ENCODE measurements at places on chromosomes 5 and 9.

- peak; percentile 88 for DNase-seq
These were observed at the start of gene UIMC1 for GRCh38 chr5:177006265-177006972. TSS of gene UIMC1 (minus strand) at chr5:177006779. CDS start at chr5:176982615, 24,164 bp downstream.

DNA sequence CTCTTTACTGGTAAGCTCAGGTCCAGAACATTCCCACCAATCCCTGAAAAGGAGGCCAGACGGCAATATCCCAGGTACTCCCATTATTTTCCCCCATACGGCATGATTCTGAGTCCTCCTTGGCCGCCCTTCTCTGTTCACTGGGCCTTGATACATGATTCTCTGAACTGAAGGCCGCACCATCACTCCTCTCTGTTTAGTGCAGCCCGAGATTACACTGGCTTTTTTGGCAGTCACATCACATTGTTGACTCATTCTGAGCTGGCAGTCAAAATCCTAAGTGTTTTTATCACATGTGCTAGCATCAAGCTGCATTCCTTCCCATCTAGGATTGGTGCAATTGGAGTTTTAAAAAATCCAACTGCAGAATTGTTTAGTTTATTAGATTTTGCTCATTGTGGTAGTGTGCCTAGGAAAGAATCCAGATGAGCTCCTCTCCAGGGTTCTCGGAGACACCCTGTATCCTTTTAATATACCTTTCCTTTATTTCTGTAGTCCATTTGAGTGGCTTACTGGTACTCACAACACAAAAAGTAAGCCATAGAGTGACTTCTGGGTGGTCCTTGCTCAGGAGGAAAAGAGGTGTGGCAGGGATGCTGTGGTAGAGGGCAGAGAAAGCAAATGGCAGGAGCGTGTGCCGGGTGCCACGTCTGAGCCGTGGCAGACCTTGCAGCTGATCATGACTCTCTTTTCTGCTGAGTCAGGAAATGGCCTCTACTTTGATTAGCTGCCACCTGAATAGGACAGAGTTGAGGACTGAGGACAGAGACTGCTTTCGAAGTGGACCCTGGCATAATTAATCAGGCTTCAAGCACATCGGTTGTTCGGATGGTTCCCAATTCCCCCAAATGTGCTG, 121.1 kb upstream of the IL12B start:
- no peak for DNase-seq

GRCh38 chr5:140329739-140330481, 16.5 kb downstream of the HBEGF start:
- DNase-seq, result no peak

GRCh38 chr9:89375191-89375760, 57.0 kb downstream of the SECISBP2 start:
- no peak for DNase-seq

- no peak for DNase-seq
These were observed 675.8 kb downstream of the CETN3 start for GRCh38 chr5:89733772-89734171.

DNA sequence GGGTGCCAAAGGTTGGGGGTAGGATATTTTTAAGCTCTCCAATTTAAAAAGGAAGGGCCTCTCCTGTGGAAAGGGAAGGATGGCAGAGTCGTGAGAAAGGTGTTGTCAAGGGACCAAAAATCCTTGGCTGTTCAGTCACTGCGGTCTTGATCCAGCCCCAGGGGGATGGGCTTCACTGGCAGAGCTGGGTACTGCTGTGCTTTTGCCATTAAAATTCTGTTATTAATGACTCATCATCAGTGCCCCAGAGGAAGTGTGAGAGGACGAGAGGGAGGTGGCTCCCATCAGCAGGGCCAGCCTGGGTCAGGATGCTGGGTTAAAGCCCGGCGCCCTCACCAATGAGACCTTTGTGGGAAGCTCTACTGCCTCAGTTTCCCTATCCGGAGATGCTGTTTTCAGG, 16.7 kb downstream of the PCDH12 start:
- no peak for DNase-seq

DNA sequence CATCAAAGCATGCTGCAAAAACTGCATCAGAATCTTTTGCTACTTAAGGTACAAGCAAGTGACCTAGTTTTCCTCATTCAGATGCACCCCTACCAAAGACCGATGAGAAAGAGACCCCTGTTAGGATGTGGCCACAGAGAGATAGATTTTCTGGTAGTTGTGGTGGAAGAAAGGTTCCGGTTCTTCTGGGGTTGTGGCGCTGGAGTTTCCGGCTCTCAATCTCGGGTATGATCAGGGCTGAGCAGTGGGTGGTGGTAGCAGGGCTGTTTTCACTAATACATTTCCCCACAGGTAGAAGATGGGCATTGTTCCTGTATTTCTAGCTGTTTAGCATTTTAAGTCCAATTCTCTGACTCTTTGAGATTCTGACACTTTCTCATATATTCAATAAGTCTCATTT, 58.4 kb downstream of the PCSK1 start:
- DNase-seq, result no peak

DNA sequence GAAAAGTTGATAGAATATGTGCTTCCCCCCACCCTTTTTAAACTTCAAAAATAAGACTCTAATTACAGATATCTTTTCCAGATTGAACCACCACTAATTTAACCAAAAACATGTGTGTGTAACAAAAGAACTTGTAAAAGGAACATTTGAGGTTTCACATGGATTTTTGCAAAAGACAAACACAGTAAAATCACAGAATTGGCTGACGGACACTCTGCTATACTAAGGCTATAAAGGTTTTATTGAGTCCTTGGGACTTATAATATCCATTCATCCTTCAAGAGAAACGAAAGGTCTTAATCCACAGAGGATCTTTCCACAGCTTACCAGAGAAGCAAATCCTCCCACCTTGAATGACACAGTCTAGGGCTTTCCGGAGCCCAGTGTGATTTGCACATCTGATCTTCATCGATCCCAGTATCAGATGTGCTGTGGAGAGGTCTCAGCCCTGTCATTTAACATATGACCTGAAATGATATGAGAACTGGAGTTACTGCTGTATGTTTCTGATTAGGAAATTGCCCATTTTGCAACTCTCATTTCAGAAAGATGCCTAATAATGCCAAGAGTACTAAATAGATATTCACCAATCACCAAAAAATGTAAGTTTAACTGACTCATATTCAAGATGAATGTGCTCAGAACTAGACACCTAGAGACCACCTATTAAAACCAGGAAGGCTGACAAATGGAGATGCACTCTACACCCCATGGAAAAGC, 256.5 kb upstream of the FBXL7 start:
- DNase-seq, result no peak

GRCh38 chr5:102958481-102959011, 161.4 kb downstream of the GIN1 start:
- no peak for DNase-seq

DNA sequence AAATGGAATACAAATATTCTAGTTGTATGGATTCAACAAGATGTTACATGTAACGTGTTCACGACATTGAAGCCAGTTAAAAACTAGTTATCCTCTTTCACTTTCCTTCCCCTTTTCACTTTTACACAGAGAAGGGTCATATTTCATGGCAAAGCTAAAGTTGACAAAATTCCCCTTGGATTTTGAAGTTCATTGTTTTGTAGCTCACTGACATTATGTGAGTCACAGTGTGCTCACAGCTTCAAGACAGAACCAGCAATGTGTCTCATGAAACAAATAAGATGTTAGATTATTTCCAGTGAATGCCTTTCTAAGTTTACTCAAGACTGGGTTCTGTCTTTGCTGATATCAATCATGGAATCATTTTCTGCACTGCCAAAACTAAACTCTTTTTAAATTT, 535.5 kb upstream of the GRIN3A start:
- DNase-seq, result no peak

GRCh38 chr5:154850255-154851062, at the start of gene FAXDC2:
TSS of gene FAXDC2 (minus strand) at chr5:154850603. CDS start at chr5:154838178, 12,425 bp downstream.
- no peak for DNase-seq

- no peak for DNase-seq
These were observed 338.2 kb downstream of the NPR3 start for GRCh38 chr5:33049298-33049697.

DNA sequence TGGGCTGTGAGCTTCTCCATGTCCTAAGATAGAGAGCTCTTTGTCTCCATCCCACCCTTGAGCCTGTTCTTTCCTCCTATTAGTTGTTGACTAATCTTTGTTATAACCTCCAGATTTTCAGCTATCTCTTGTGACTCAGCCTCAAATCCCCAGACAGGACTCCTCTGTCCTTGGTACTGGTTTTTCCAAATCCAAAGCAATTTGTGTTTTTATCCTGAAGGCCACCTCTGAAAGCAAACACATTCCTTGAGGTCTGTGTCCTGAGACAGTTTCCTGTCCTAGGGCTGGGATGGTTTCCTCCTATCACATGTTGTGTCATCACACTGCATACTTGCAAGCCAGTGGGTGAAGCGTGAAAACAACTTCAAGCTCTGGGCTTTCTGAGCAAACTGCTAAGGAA, 8.5 kb downstream of the TNC start:
- DNase-seq, result no peak

DNA sequence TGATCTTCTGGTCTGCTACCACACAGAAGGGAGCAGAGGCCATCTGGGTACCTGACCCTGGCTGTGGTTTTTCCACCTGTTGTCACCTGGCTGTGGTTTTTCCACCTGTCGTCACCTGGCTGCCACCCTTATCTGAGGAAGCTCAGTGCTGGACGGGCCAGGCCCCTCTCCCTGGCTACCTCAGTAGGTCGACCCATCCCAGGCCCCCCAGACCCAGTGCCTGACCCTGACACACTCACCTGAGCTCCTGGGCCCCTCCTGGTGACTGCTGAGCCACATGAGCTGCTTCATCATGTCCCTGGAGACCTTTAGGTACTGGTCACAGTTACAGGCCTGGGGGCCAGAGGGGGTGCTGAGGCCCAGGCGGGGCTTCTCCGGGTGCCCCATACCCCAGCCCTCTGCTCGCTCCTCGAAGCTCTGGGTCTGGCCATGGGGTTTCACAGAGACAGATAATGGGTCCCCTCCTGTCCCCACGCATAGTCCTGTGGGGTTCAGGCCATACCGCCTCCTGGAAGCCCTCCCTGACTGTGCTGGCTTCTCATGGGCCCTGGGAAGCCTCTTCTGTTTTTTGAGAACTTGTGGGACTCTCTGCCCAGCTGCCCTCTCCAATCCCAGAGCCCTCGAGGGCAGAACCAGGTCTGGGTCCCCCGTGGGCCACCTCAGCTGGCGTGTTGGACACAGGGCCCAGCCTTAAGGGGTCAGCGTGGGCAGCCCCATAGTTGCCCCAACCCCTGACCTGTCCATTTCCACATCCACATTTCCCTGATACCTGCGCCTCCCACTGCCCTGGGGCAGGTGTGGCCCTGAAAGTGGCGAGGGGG, 7.5 kb upstream of the NRARP start:
- DNase-seq, result no peak

- no peak for DNase-seq
These were observed 75.2 kb downstream of the GOLPH3 start for GRCh38 chr5:32098890-32099310.

- no peak for DNase-seq
These were observed 14.6 kb downstream of the ARL15 start for GRCh38 chr5:54295651-54296276.

DNA sequence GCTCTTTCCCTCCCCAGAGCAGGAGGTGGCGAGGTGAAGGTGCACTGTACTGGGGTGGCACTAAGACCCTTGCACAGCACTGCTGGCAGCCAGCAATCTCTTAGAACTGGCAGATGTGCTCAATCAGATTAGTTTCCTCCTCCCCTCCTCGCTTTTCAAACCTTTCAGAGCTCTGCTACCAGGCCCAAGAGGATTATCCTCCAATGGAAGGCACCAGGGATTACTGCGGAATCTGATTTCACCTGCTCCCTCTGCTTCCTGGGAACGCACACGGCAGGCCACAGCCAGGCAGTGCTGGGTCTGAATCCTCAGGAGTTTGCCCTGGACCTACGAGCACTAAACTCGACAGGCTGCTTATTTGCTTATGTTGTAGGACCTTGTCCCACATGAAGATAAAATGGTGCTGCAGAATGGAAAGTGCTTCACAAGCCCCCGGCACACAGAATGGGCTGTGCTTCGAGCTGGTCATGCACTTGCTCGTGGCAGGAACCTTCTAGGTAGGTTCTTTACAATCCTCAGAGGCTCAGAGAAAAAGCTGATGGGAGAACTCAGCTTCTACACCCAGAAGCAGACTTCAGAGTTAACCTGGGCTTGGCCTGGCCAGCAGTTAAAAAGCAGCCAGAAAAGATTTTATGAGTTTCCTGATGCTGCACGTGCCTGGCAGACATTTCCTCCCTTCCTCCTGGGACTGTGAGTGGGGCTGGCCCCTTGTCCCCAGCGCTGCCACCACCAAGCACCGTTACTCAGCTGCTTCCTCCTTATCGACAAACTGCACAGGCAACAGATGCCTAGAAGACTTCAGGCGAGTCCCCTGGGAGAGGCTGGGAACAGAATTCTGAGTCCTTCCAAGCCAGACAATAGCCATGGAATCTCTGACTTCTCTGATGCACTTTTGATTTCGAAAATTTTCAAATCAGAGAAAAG, 33.1 kb downstream of the FABP6 start:
- DNase-seq, result no peak

- DNase-seq, result no peak
These were observed 25.9 kb upstream of the ZFAND5 start for GRCh38 chr9:72390907-72391306.

GRCh38 chr5:58887311-58887710, 304.4 kb downstream of the RAB3C start:
- DNase-seq, result no peak

DNA sequence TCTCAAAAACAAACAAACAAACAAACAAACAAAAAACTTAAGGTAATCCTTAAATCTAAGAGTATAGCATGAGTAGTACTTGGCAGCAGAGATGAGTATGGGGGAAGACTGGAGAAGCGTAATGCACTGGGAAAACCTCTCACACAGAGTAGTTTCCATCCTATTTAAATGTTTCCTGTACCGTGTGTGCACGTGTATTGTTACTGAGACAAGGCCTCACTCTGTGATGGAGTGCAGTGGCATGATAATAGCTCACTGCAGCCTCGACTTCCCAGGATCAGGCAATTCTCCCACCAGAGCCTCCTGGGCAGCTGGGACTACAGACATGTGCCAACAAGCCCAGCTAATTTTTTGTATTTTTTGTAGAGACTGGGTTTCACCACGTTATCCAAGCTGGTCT, 2.9 kb downstream of the UIMC1 start:
- no peak for DNase-seq

DNA sequence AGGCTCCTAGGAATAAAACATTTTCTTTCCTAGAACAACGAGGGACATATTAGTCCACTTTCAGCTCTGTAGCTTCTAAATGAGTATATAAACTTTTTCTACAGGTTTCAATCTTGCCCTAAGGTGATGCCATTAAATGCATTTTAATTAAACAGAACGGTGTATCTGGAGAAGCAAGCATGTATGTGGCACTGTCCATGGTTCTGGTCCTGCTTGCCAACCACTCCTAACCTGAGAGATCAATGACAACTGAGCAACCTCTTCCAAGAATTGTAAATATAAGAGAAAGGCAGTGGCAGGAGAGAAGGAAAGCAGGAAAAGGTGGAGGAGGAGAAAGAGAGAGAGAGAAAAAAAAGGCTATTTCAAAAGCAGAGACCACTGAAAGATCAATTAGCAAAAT, 95.6 kb upstream of the SPOCK1 start:
- DNase-seq, result no peak

DNA sequence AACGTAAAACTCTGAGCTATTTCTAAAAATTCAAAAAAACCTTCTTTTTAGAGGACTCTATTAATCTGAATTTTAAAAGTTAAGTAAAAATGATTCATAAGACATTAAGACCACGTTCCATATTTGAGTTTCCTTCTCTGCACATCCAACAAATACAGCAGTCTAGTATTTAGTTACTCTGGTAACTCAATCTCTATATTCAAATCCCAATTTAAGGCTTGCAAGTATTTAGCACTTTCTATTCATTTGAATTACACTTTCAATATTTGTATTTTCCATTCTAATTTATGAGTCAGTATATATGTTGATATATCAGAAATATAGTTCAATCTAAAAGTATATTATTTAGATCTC, 17.7 kb downstream of the RFX3 start:
- no peak for DNase-seq

GRCh38 chr5:100898504-100899346, 4.4 kb downstream of the ST8SIA4 start:
- no peak for DNase-seq

Data from stimulated activated CD8-positive, alpha-beta memory T cell treated with anti-CD3 and anti-CD28 coated beads, Interleukin-4, amount 100 ng/mL, for 4 hours (primary cell).